NCI-H1694 treated with DMSO at 0.1 percent for 48 hours (cell line): ENCODE measurements at places on chromosomes 2 and 18.
A peak's percentile ranks its signal among the peaks of the same experiment; 100 is the strongest.

GRCh38 chr2:189952536-189953109, 109.9 kb downstream of the MSTN start:
- no peak for DNase-seq

- DNase-seq: peak; percentile 93
Measured at GRCh38 chr2:75007819-75008218, 49.4 kb downstream of the POLE4 start.

- DNase-seq: no peak
Measured at GRCh38 chr2:15640261-15640711, 48.6 kb downstream of the DDX1 start.

GRCh38 chr2:207044379-207045362, 105.4 kb downstream of the CPO start:
- DNase-seq: no peak

- no peak for DNase-seq
Measured at GRCh38 chr2:188315750-188316149, 24.1 kb downstream of the GULP1 start.

GRCh38 chr2:170689481-170689880, 25.7 kb upstream of the SP5 start:
- DNase-seq: no peak

GRCh38 chr2:20214566-20215182, 10.3 kb downstream of the SDC1 start:
- DNase-seq: no peak

- DNase-seq: no peak
Measured at GRCh38 chr2:28528206-28528605, 32.3 kb downstream of the PLB1 start.
